ENCODE measurements at places on chromosomes 7 and 10.

- peaks cover 32% of the 10 kb centered on the region for H3K4me1 ChIP-seq
- DNase-seq, result peak; percentile 20
- peak overlapping the region; percentile 80 for H3K27ac ChIP-seq
- H3K4me3 ChIP-seq, result no peak overlapping the region
These were observed 4.4 kb upstream of the MAD1L1 start for GRCh38 chr7:2237109-2237602.

GRCh38 chr7:139943401-139943800, 114.3 kb downstream of the TBXAS1 start:
- no peaks in the 10 kb centered on the region for H3K36me3 ChIP-seq
- H3K4me1 ChIP-seq, result peaks cover 2% of the 10 kb centered on the region
- no peaks in the 10 kb centered on the region for H3K27me3 ChIP-seq
- no peak overlapping the region for H3K27ac ChIP-seq

- no peak for DNase-seq
- H3K27me3 ChIP-seq, result no peaks in the 10 kb centered on the region
- peaks cover 3% of the 10 kb centered on the region for H3K4me1 ChIP-seq
These were observed 10.6 kb downstream of the ZFYVE27 start for GRCh38 chr10:97747573-97747972.

DNA sequence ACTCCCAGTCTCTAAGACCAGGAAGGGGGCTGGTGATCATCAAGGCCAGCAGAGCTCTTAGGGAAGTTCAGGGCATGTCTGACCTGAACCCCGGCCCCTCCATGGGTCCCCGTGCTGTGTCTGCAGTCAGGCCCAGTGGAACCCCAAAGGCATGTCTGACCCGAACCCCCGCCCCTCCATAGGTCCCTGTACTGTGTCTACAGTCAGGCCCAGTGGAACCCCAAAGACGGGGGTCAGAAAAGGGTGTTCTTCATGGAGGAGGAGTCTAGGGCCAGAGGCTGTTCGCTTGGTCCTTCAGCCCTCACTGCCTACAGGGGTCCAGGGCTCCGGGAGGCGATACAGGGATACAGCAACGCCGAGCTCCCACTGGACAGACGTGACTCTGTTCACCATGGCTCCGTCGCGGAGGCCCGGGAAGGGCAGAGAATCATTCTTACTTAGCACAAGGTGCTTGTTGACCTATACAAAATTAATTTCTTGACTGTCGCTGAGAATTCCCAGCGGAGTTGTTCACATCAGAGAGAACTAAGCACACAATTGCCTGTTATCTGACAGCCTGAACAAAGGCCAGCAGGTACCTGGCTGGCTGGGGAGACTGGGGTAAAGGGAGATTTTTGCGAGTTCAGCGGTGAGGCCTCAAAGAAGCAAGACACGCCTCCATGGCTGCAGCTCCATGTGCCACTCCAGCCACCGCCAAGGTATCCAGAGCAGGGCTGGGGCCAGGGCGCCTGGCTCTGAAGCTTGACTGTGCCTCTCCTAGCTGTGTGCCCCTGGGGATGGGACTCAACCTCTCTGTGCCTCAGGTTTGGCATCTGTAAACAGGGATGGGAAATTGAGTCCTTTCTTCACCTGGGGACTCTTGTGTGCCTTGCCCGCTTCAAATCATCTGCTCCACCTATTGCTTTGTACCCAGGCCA, 26.8 kb downstream of the EN2 start:
- H3K27ac ChIP-seq, result no peak overlapping the region
- H3K27me3 ChIP-seq, result no peaks in the 10 kb centered on the region
- H3K4me3 ChIP-seq, result no peak overlapping the region
- no peaks in the 10 kb centered on the region for H3K36me3 ChIP-seq
- DNase-seq, result no peak

DNA sequence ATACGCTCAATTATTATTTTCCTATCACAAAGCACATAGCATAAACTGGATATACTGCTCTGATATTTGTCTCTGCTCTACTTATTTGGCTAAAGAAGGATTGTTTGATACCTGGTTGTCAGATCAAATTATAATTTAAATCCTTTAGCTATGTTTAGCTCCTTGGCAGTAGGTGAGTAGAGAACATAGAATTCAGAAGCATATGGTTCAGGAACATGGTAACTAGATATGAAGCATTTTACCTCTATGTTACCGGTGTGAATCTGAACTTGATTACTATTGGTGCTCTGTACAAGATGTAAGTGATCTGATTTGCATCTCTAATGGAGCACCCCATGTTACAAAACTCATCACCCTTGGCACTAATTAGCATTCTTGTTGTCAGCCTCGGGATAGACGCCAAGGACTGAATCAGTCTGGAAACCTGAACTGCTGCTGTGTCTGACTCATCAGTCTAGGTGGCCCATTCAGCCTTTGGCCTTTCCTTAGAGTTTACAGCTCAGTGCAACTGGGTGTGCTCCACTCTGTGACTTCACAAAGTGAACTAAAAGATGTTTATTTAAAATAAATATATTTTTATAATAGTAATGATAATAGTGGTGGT, 12.3 kb upstream of the MYPN start:
- H3K27me3 ChIP-seq, result no peaks in the 10 kb centered on the region
- no peak overlapping the region for H3K4me3 ChIP-seq
- H3K27ac ChIP-seq, result no peak overlapping the region
- no peaks in the 10 kb centered on the region for H3K4me1 ChIP-seq

GRCh38 chr7:93051660-93052059, 66.1 kb downstream of the SAMD9 start:
- no peaks in the 10 kb centered on the region for H3K27me3 ChIP-seq
- no peak for DNase-seq
- no peak overlapping the region for H3K4me3 ChIP-seq
- H3K4me1 ChIP-seq, result no peaks in the 10 kb centered on the region

DNA sequence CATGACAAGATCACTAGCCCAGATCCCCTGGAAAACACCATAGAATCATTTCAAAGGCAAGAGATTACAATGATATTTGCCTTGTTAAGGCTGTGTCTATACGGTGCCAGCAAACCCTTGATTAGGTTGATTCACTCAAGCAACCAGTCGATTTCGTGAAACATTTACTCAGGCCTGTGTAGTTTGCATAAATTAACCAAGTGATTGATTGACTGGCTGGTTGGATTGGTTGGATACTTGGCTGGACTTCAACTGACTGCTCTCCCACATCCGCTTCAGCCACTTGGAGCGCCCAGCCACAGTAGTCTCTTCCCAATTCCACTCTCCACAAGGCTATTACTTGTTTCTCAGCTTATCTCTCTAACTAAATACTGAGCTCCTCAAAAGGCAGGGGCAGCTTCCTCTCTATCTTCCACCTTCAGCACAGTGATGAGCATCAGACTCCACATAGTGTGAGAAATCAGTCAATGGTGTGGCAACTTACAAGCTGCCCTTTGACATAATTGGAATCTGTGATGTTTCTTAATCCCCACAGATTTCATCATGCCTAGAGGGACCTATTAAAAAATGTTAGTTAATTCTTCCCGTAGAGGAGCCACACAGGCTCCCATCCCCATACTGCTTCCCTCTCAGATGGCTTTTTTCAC, 217.4 kb downstream of the GRM8 start:
- no peak overlapping the region for H3K27ac ChIP-seq
- DNase-seq, result no peak
- no peak overlapping the region for H3K4me3 ChIP-seq
- no peaks in the 10 kb centered on the region for H3K36me3 ChIP-seq
- H3K27me3 ChIP-seq, result peaks cover 2% of the 10 kb centered on the region

- peak overlapping the region; percentile 61 for H3K27ac ChIP-seq
- no peaks in the 10 kb centered on the region for H3K36me3 ChIP-seq
- peak overlapping the region; percentile 84 for H3K4me3 ChIP-seq
- DNase-seq, result peak; percentile 53
- peaks cover 3% of the 10 kb centered on the region for H3K4me1 ChIP-seq
- H3K27me3 ChIP-seq, result no peaks in the 10 kb centered on the region
These were observed 557 bp downstream of the BAG3 start for GRCh38 chr10:119651514-119652360.

GRCh38 chr10:4781955-4782354, 44.1 kb upstream of the AKR1E2 start:
- H3K4me3 ChIP-seq, result no peak overlapping the region
- DNase-seq, result no peak
- no peaks in the 10 kb centered on the region for H3K36me3 ChIP-seq
- H3K27ac ChIP-seq, result no peak overlapping the region
- peaks cover 2% of the 10 kb centered on the region for H3K27me3 ChIP-seq
- H3K4me1 ChIP-seq, result no peaks in the 10 kb centered on the region

- H3K27me3 ChIP-seq, result no peaks in the 10 kb centered on the region
- peak; percentile 50 for DNase-seq
- H3K36me3 ChIP-seq, result no peaks in the 10 kb centered on the region
- no peak overlapping the region for H3K4me3 ChIP-seq
- no peak overlapping the region for H3K27ac ChIP-seq
- H3K4me1 ChIP-seq, result peaks cover 4% of the 10 kb centered on the region
These were observed 9.5 kb downstream of the AKR1E2 start for GRCh38 chr10:4835494-4835918.

DNA sequence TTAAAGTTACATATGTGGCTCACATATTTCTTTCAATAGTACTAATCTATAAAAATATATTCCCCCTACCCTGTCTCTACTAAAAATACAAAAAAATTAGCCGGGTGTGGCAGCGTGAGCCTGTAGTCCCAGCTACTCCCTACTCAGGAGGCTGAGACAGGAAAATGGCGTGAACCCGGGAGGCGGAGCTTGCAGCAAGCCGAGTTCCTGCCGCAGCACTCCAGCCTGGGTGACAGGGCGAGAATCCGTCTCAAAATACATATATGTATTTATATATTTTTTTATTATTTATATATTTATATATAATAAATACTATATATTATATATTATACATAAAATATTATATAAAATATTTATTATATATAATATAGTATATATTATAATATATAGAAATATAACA, 69.7 kb upstream of the GRM3 start:
- H3K4me1 ChIP-seq, result no peaks in the 10 kb centered on the region
- no peak for DNase-seq
- no peak overlapping the region for H3K27ac ChIP-seq
- no peak overlapping the region for H3K4me3 ChIP-seq
- no peaks in the 10 kb centered on the region for H3K36me3 ChIP-seq

- peaks cover 12% of the 10 kb centered on the region for H3K36me3 ChIP-seq
- H3K27me3 ChIP-seq, result no peaks in the 10 kb centered on the region
- DNase-seq, result no peak
- H3K4me3 ChIP-seq, result no peak overlapping the region
- H3K27ac ChIP-seq, result no peak overlapping the region
These were observed 187.6 kb upstream of the KLF14 start for GRCh38 chr7:130921391-130922180.
